ENCODE measurements at places on chromosomes 1 and 21. TPM values are rescaled to one million over a fixed set of nuclear protein-coding genes. Genes with fewer than 3 reads are reported as not detected.
A peak's percentile ranks its signal among the peaks of the same experiment; 100 is the strongest.

The TRPM2 gene
- 16.0 TPM for total RNA-seq

The CYP4A11 gene
- not detected for total RNA-seq

DNA sequence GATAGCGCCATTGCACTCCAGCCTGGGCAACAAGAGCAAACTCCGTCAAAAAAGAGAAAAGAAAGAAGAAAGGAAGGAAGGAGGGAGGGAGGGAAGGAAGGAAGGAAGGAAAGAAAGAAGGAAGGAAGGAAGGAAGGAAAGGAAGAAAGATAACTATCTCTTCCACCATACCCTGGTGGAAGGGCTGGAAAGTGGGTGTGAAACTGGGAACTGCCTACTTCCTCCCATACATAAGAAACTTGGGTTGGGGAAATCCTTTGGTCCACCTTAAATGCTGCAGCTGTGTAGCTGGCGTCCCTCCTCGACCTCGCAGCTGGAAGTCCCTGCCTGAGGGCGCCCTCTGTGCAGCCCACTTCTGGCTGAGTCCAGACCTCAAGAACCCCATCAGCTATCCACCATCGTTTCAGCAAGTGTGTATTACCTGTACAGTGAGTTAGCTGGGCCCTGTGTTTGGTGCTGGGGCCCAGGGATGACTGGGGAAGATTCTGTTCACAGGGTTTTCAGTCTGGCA is 4.6 kb upstream of the FAM167B start:
- H3K36me3 ChIP-seq: no peaks in the 10 kb centered on the region
- H3K27ac ChIP-seq: no peak overlapping the region
- no peak overlapping the region for H3K4me3 ChIP-seq
- no peak for DNase-seq

DNA sequence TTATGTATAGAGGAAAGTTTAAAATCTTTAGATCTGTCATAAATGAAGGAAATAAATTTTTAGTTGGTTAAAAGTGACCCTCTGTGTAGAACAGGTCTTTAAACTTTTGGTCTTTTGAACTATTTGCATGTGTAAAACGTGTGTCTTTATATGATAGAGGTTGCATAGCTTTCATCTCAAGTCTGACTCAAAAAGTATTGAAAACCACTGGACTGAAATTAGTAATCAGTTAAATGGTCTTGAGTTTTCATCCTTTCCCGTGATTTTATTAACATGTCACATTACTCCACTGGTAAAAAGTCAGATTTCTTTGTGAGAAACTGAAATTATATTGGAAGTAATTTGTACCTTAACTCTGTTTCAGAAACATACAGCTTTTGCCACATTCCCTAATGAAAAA is 1.8 kb downstream of the RNPC3 start:
- no peaks in the 10 kb centered on the region for H3K27me3 ChIP-seq
- peak overlapping the region; percentile 60 for H3K4me3 ChIP-seq
- H3K27ac ChIP-seq: no peak overlapping the region
- no peaks in the 10 kb centered on the region for H3K36me3 ChIP-seq
- no peak for DNase-seq

DNA sequence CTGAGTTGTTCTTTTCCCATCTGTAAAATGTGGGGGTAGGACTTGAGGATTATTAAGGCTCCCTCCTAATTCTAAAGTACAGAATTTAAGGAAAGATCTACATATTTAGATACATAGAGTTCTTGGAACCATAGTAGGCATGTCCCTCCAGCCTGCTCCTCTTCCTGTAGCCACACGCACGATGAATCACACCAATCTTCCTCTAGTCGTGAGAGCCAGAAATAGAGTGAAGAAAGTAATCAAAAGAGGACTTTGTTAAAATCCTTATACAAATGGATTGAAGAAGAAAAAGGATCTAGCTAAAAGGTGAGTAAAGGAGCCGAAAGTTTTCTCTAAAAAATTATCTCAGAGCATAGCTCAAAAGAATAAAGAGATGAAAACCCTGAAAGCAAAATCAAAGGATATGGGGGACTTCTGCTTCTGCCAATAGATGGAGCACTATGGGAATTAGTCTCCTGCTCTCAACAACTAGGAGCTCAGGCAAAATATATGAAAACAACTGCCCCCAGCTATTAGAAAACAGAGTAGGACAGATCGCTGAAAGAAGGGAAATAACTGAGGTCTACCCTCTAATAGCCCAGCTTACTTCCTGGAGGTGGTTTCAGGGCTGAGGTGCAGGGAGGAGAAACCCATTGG is 8.5 kb downstream of the C1orf141 start:
- no peak overlapping the region for H3K27ac ChIP-seq
- DNase-seq: no peak
- no peaks in the 10 kb centered on the region for H3K27me3 ChIP-seq
- H3K4me3 ChIP-seq: no peak overlapping the region

DNA sequence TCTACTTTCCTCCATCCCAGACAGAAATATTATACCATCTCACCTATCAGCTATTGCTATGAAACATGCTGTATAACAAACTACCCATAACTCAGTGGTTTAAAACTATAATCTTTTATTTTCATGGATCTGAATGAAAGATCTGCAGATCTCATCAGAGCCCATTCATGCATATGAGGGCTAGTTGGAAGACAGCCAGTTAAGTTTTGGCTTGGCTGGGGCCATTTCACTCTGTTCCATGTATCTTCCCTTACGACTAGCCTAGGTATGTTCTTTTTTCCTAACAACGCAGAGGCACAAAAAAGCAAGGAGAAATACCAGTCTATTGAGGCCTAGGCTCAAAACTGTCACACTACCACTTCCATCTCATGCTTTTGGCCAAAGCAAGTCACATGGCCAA is 28.1 kb upstream of the RGS1 start:
- H3K4me3 ChIP-seq: no peak overlapping the region
- no peak overlapping the region for H3K27ac ChIP-seq
- no peaks in the 10 kb centered on the region for H3K4me1 ChIP-seq

- no peaks in the 10 kb centered on the region for H3K27me3 ChIP-seq
- H3K36me3 ChIP-seq: no peaks in the 10 kb centered on the region
- no peak overlapping the region for H3K4me3 ChIP-seq
- DNase-seq: no peak
- no peak overlapping the region for H3K27ac ChIP-seq
Measured at GRCh38 chr1:108512239-108513043, 47.5 kb upstream of the EEIG2 start.

GRCh38 chr1:246450611-246451251 is 56.3 kb downstream of the SMYD3 start:
- no peaks in the 10 kb centered on the region for H3K36me3 ChIP-seq
- H3K4me1 ChIP-seq: no peaks in the 10 kb centered on the region
- H3K4me3 ChIP-seq: no peak overlapping the region
- H3K27ac ChIP-seq: no peak overlapping the region

Measured in adrenal gland (tissue), 19 donors.